NCI-H69 (cell line): ENCODE measurements at places on chromosomes 4 and X.

DNA sequence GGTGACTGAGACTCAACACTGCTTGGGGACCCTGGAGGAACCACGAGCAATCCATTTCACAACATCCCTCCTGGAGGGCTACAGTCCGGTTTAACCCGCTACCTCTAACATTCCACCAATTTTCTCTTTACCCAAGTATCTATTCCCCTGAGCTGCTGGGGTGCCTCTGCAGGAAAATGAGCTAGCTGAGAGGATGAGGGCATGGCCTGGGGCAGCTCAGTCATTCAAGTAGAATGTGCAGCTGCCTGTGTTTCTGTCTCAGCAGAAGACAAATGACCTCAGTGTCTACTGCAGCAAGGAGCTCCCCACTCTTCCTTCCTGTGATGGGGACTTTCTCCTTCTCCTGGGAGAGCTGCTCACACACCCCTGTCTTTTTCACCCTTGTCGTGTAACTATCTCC lies 120.8 kb downstream of the ZNF518B start:
- no peak for DNase-seq

DNA sequence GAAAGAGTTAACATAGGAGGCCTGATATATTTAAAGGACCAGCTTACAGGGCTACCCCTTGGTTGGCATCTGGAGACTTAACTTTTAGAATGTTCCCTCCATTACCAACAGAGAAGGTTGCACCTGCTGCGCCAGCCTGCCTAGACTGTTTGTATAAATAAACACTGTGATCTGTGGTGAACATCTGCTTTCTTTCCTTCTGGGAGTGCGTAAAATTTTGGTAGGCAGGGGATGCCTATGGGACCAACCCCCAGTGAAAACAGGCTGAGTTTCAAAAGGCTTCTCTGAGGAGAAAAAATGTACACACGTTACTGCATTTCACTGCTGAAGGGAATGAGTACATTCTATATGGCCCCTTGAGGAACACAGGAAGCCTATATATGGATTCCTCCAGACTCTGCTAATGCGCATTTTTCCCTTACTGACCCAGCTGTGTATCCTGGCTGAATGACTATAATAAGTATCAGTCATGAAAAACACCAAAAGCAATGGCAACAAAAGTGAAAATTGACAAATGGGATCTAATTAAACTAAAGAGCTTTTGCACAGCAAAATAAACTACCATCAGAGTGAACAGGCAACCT lies 13.8 kb downstream of the CENPC start:
- peak; percentile 6 for DNase-seq

GRCh38 chrX:103540145-103540544 lies 20.9 kb upstream of the RAB40A start:
- no peak for DNase-seq

- peak; percentile 58 for DNase-seq
Observed at GRCh38 chrX:23864742-23865326, 42.9 kb downstream of the APOO start.

- no peak for DNase-seq
Observed at GRCh38 chr4:33187035-33187434, 2466.9 kb downstream of the PCDH7 start.

- no peak for DNase-seq
Observed at GRCh38 chrX:17441965-17442364, 67.0 kb downstream of the NHS start.

- DNase-seq, result no peak
Observed at GRCh38 chrX:34826964-34827363, 115.6 kb upstream of the FAM47B start.

DNA sequence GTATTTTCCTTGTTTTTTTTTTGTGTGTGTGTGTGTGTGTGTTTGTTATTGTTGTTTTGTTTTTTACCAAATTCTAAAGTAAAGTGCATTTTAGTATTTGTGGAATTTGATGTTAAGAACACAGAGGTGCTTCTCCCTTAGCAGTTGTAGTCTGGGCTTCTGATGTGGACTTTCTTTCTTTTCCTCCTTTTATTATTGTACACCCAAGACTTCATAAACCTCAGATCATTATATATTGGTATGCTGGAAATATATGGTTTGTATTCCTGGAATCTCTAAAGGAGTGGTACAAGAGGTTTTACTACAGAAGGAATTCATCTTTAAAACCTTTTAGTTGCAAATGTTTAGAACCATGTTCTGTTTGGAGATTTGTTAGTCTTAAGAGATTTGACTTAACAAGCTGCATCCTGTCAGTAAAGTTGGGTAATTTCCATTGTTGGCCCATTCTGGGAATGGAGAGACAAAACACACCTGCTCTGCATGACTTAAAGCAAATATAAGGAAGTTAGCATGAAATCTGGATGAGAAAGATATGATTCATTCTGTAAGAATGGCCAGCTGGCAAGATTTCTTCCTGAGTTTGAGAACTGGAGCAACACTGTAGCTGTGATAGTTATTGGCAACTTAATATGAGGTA lies 64.0 kb downstream of the SMAD1 start:
- DNase-seq, result peak; percentile 72

- DNase-seq, result no peak
Observed at GRCh38 chrX:123773258-123773988, 40.6 kb upstream of the THOC2 start.
